GM03348 (cell line): ENCODE measurements at places on chromosomes 6 and 20.
A peak's percentile ranks its signal among the peaks of the same experiment; 100 is the strongest.

- DNase-seq: peak; percentile 82
Observed at GRCh38 chr6:5151955-5152401, 66.8 kb downstream of the PPP1R3G start.

DNA sequence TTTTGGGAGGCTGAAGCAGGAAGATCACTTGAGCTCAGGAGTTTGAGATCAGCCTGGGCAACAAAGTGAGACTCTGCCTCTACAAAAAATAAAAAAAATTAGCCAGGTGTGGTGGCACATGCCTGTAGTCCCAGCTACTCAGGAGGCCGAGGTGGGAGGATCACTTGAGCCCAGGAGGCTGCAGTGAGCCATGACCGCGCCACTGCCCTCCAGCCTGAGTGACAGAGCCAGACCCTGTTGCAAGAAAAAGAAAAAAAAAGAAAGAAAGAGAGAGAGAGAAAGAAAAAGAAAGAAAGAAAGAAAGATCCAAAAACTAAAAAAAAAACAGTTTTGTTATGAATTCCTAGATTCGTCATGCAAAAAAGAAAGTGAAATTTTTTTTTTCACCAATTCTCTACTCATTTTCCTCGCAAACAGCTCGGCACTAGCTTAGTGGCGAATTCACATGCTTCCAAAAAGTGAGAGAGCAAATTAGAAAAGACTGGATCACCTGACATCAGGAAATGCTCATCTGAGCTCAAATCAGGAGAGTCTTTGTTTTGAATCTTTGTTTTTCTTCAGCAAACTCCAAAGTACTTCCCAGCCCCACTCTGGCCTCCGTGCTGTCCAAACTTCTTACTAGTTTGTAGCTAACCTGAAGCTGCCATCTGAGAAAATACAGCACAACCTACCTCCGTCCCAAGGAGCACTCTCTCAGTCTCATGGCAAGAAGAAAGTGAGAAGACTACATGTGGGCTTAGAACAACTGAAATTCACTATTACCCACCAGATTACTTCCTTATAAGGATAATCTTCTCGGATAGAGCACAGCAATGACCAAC, 27.0 kb downstream of the IPCEF1 start:
- DNase-seq: no peak

- peak; percentile 58 for DNase-seq
Observed at GRCh38 chr20:41005361-41005729, 23.3 kb upstream of the TOP1 start.

DNA sequence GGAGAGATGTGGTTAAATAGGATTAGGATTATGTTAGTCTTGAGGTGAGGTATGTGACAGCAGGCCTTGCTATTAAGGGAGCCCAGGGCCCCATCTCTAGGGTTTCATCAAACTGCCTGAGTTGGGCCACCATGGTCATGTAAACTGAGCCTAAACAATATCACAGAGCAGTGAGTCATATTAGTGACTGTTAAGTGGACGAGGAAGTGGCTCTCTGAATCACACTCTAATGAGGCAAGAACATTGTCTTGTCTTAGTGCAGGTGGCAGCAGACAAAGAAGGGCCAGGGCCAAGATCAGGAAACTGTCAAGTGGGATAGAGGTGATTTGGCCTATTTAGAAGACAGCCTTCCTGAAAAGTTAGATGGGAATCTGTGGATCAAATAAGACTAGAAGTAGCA, 23.1 kb downstream of the ENPP3 start:
- DNase-seq: no peak

DNA sequence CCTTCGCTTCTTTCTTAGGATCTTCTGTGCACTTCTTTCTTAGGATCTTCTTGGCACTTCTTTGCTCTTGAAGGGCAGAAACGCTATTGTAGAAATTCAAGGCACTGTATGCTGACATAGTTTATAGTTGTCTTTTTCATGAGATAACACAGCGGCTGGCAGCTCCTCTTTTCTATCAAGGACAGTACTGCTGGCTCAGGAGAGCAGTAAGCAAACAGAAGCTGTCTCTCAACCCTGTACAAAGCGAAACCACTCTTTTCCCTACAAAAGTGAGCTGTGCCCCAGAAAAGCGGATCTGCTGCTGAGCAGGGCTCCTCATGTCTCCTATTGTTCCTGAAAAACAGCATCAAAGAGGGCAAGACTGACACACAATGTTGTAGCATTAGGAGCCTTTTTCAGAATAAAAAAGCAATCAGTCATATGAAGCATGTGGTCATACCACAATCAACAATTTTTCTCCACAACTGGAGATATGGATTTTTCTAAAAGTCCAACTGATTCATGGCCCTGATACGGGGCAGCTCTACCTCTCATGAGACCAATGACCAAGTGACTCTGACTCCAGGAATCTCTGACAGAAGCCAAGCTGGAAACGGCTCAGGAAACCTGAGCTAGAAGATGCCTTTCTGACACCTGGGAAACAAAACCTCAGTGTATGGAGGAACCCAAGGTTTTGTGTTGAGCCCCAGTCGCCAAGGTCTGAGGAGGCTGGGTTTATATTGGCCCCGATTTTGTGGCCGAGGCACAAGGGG, 255.9 kb downstream of the ESR1 start:
- DNase-seq: no peak

GRCh38 chr6:88975369-88975768, 12.0 kb upstream of the RNGTT start:
- DNase-seq: no peak

- DNase-seq: no peak
Observed at GRCh38 chr6:154569156-154569862, 58.8 kb upstream of the CNKSR3 start.
